Astrocyte (in vitro differentiated cells and primary cell): ENCODE measurements at places on chromosomes 12 and 14.
A peak's percentile ranks its signal among the peaks of the same experiment; 100 is the strongest.

- H3K4me1 ChIP-seq = no peaks in the 10 kb centered on the region
- no peak overlapping the region for H3K27ac ChIP-seq
- no peaks in the 10 kb centered on the region for H3K27me3 ChIP-seq
- DNase-seq = no peak
- no peaks in the 10 kb centered on the region for H3K36me3 ChIP-seq
Observed at GRCh38 chr14:105939810-105940508, 413.6 kb downstream of the TMEM121 start.

DNA sequence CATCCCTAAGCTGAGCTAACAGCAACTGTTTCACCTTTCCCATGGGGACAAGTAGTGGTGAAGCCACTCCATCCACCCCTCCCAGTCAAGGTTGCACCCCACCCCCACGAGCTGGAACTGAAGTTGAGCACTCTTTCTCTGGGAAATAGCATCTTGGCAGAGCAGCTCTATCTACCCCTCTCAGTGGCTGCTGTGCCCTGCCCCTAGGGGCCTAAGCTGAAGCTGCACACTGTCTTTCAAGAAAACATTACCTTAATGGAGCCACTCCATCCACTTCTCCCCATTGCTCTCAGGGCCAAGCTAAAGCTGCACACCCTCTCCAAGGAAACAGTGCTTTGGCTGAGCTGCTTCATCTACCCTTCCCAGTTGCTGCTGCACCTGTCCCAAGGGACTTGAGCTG is 170.6 kb upstream of the CCDC196 start:
- H3K4me1 ChIP-seq = no peaks in the 10 kb centered on the region
- no peaks in the 10 kb centered on the region for H3K27me3 ChIP-seq
- no peak overlapping the region for H3K4me3 ChIP-seq

GRCh38 chr14:105173901-105174894 is 5.6 kb upstream of the JAG2 start:
- peaks cover 4% of the 10 kb centered on the region for H3K4me1 ChIP-seq
- no peak overlapping the region for H3K27ac ChIP-seq
- no peaks in the 10 kb centered on the region for H3K36me3 ChIP-seq
- peaks cover 7% of the 10 kb centered on the region for H3K27me3 ChIP-seq

- H3K4me3 ChIP-seq = no peak overlapping the region
- no peak overlapping the region for H3K27ac ChIP-seq
- H3K27me3 ChIP-seq = no peaks in the 10 kb centered on the region
- no peak for DNase-seq
- no peaks in the 10 kb centered on the region for H3K4me1 ChIP-seq
- no peaks in the 10 kb centered on the region for H3K36me3 ChIP-seq
Observed at GRCh38 chr14:75589931-75590330, 11.5 kb downstream of the FLVCR2 start.

DNA sequence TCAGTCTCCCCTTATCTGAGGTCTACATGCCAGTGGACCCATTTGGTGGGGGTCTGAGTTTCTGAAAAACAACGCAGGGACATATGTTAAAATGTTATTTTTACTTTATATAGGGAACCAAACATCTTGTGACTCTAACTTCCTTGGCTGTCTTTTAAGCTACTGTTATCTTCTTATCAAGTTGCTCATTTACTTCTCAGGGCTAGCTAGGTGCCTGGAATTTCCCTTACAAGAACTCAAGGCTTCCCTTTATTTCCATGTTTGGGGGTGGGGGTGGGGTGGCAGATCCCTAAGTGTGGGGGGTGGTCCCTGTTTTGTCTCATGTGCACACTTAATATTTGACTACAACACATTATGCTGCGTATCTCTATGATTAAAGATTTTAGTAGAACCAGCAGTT is 31.6 kb downstream of the PPP1R36 start:
- H3K4me3 ChIP-seq = no peak overlapping the region
- no peaks in the 10 kb centered on the region for H3K36me3 ChIP-seq
- no peak overlapping the region for H3K27ac ChIP-seq
- no peak for DNase-seq
- H3K27me3 ChIP-seq = no peaks in the 10 kb centered on the region
- H3K4me1 ChIP-seq = no peaks in the 10 kb centered on the region

GRCh38 chr14:51073731-51074130 is 21.2 kb downstream of the TRIM9 start:
- H3K4me3 ChIP-seq = no peak overlapping the region
- peaks cover 5% of the 10 kb centered on the region for H3K4me1 ChIP-seq
- DNase-seq = no peak
- H3K36me3 ChIP-seq = no peaks in the 10 kb centered on the region
- H3K27ac ChIP-seq = no peak overlapping the region

GRCh38 chr12:26369588-26369987 is 174.2 kb downstream of the SSPN start:
- H3K27ac ChIP-seq = peak overlapping the region; percentile 48
- H3K27me3 ChIP-seq = no peaks in the 10 kb centered on the region
- H3K36me3 ChIP-seq = no peaks in the 10 kb centered on the region
- peak; percentile 89 for DNase-seq
- H3K4me3 ChIP-seq = no peak overlapping the region

- H3K36me3 ChIP-seq = no peaks in the 10 kb centered on the region
- no peaks in the 10 kb centered on the region for H3K4me1 ChIP-seq
- H3K27ac ChIP-seq = no peak overlapping the region
- no peak for DNase-seq
- no peak overlapping the region for H3K4me3 ChIP-seq
- H3K27me3 ChIP-seq = peaks cover 15% of the 10 kb centered on the region
Observed at GRCh38 chr12:113088037-113088436, 31.5 kb downstream of the DTX1 start.

GRCh38 chr12:49702676-49703215 is 4.5 kb downstream of the FMNL3 start:
- peak overlapping the region; percentile 22 for H3K4me3 ChIP-seq
- no peaks in the 10 kb centered on the region for H3K27me3 ChIP-seq
- peak; percentile 25 for DNase-seq
- peak overlapping the region; percentile 78 for H3K27ac ChIP-seq

DNA sequence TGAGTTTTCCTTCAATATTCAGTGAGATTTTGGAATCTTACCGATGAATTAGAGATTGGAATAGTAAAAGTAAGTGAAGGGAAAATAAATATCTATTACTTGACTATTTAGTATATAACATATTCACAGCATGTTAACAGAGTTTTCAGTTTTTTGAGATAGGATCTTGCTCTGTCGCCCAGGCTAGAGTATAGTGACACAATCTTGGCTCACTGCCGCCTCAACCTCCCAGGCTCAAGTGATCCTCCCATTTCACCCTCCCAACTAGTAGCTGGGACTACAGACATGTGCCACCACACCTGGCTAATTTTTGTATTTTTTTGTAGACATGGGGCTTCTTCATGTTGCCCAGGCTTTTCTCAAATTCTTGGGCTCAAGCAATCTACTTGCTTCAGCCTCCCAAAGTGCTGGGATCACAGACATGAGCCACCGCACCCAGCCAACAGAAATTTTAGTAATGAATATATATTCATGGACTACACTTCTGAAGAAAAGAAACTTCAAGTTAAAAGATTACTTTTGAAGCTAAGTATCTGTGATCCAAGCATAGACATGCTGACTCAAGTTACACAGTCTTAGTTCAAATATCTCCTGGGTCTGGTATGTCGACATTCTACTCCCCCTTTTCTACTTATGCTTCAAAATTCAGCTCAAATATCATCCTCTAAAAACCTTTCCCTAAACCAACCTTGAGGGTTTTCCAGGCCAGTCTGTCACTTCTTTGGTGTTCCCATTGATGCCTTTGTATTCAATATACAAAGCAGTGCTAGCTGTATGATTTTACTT is 13.8 kb downstream of the UBE2N start:
- no peak overlapping the region for H3K27ac ChIP-seq
- H3K4me3 ChIP-seq = no peak overlapping the region
- no peaks in the 10 kb centered on the region for H3K36me3 ChIP-seq

DNA sequence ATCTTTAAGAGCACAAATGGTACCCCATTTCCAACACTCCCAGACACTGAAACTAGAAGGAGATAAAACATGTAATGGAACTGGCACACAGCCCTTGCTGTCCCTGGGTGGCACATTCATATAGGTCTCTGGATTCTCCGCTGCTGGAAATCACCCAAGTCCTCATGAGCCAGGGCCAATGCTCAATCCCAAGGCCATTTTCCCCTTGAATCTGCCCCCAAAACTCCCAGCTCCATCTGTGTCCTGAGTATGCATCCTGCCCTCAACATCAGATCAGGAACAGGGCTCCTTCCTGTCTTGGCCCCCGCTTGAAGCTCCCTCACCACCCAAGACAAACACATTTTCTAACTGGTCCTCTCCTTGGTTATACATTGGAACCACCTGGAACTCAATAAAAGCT is 24.6 kb downstream of the KRT76 start:
- H3K27ac ChIP-seq = no peak overlapping the region
- no peaks in the 10 kb centered on the region for H3K36me3 ChIP-seq
- peaks cover 18% of the 10 kb centered on the region for H3K27me3 ChIP-seq
- H3K4me1 ChIP-seq = no peaks in the 10 kb centered on the region
- H3K4me3 ChIP-seq = no peak overlapping the region

DNA sequence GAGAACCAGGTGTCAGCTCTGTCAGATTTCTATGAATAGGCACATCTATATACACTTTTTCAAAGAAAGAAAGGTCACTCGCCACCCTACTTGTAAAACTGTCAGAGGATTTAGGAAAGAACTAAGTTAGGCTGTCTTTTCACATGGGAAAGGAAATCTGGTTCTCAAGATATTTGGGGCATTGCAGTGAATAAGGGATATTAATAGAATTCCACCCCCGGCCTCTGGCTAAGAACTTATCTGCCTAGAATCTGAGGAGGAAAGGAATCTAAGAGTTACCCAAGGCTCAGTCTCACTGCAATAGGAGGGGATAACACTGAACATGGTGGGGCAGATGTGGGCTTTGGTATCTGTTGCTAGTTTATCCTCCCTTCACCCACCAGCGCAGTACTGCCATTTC is 677.6 kb downstream of the NRXN3 start:
- no peak overlapping the region for H3K27ac ChIP-seq
- H3K4me3 ChIP-seq = no peak overlapping the region
- H3K4me1 ChIP-seq = no peaks in the 10 kb centered on the region
- H3K36me3 ChIP-seq = no peaks in the 10 kb centered on the region
- DNase-seq = no peak

DNA sequence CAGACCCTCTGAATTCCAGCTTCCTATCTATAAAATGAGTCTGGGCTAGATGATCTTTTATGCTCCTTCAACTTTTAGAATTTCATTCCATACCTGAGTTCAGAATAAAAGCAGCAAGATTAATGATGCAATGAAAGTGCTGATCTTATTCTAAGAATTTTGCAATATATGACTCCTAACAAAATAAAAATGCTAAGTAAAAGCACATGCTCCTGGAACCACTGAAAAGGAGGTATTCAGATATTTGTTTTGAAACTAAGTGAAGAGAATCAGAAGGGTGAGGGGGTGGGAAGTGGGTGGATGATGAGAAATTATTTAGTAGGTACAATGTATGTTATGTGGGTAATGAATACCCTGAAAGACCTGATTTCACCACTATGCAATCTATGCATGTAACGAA is 216.6 kb downstream of the PTPRO start:
- no peak for DNase-seq
- no peaks in the 10 kb centered on the region for H3K27me3 ChIP-seq
- H3K27ac ChIP-seq = no peak overlapping the region
- H3K4me1 ChIP-seq = peaks cover 9% of the 10 kb centered on the region
- no peak overlapping the region for H3K4me3 ChIP-seq

GRCh38 chr12:104737791-104738301 is 220.2 kb downstream of the SLC41A2 start:
- H3K4me1 ChIP-seq = peaks cover 10% of the 10 kb centered on the region
- DNase-seq = no peak
- H3K36me3 ChIP-seq = no peaks in the 10 kb centered on the region
- H3K27me3 ChIP-seq = no peaks in the 10 kb centered on the region
- H3K4me3 ChIP-seq = no peak overlapping the region

DNA sequence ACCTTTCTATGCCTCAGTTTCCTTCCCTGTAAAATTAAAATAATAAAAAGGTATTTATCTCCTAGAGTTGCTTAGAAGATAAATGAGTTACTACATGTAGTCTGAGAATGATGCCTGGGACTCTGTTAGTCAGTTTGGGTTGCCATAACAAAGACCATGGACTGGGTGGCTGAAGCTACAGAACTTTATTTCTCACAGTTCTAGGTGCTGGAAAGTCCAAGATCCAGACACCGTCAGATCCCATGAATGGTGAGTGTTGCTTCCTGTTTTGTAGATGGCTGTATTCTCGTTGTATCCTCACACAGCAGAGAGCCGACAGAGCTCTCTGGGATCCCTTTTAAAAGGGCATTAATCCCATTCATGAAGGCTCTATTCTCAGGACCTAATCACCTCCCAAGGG is 64.0 kb upstream of the LTA4H start:
- no peaks in the 10 kb centered on the region for H3K4me1 ChIP-seq
- no peak overlapping the region for H3K27ac ChIP-seq
- H3K4me3 ChIP-seq = no peak overlapping the region
- no peaks in the 10 kb centered on the region for H3K27me3 ChIP-seq

DNA sequence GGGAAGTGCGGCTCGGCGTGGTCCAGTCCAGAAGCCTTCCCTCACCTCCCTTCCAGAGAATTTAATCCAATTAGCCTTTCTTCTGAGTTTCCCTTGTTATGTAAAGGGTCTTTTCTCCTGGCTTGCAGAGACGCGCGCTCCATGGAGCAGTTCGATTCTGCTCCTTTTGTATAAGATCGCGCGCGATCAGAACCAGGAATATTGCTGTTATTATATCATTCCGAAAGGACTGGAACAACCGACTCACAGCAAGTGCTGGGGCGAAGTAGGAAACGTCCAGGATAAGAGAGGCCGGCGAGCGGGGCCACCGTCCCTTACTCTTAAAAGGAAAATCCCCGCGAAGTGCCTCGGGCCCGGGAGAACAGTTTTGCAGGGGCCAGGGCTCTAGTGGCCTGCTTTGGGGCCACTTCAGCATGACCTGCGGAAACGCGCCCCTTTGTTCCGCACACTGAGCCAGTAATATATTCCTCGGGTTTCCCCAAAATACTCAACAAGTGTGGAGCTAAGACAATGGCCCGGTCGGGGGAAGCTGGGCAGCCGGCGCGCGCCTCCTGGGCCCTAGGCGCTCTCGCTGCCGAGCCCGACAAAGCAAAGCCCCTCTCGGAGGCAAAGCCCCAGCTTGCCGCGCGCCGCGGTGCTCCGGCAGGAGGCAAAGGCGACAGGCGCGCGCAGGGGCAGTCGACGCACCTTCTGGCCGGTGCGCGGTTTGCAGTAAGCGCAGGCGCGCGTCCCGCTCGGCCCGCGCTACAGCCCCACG is 2.9 kb downstream of the RFX4 start:
- DNase-seq = no peak
- peaks cover 10% of the 10 kb centered on the region for H3K4me1 ChIP-seq
- peaks cover 87% of the 10 kb centered on the region for H3K27me3 ChIP-seq
- H3K36me3 ChIP-seq = no peaks in the 10 kb centered on the region
